ENCODE measurements at places on chromosomes 2 and 18.

DNA sequence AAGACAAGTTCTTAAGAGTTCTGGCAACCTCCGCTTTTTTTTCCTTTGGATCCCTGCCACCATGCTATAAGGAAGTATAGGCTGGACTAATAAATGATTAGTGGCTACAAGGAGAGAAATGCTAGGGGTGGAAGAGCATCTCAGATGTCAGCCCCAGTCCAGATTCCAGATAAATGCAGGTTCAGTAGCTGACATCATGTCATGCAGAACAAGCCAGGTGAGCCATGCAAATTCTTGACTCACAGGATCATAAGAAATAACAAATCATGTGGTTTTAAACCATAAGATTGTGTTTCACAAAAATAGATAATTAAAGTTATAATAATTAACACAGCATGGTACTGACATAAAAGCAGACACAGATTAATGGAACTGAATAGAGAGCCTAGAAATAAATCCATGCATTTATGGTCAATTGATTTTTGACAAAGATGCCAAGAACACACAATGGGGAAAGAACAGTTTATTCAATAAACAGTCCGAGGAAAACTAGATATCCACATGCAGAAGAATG, 152.9 kb upstream of the SESTD1 start:
- DNase-seq = no peak

GRCh38 chr2:191869178-191869577, 22.3 kb upstream of the CAVIN2 start:
- DNase-seq = no peak

GRCh38 chr18:70390371-70391090, 101.7 kb downstream of the SOCS6 start:
- no peak for DNase-seq

DNA sequence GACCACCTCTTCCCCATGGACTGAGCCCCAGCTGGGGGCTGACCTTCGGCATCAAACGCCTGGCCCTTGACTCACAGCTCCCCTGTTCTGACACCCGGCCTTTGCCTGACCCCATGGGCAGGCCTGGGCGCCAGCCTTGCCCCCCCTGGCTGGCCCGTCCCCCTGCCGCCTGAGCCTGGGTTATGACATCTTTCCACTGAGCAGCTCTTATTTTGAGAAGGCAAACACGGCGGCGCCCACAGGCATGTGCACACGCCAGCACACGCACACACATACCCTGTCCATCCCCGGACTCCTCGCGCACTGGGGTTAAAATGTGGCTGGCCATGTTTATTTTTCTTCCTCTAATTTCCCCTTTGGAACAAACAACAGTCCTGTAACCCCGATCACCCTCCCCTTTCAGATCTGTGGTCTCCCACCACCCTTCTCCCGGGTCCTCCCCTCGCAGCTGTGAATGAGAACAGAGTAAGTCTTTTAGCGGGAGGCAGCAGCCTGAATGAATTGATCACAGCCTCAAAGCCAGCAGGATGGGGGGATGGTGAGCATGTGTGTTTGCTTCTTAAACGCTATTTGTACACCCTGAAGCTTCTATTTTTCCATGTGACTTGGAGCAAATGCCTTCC, 11.8 kb upstream of the ATOH8 start:
- DNase-seq = peak; percentile 79

DNA sequence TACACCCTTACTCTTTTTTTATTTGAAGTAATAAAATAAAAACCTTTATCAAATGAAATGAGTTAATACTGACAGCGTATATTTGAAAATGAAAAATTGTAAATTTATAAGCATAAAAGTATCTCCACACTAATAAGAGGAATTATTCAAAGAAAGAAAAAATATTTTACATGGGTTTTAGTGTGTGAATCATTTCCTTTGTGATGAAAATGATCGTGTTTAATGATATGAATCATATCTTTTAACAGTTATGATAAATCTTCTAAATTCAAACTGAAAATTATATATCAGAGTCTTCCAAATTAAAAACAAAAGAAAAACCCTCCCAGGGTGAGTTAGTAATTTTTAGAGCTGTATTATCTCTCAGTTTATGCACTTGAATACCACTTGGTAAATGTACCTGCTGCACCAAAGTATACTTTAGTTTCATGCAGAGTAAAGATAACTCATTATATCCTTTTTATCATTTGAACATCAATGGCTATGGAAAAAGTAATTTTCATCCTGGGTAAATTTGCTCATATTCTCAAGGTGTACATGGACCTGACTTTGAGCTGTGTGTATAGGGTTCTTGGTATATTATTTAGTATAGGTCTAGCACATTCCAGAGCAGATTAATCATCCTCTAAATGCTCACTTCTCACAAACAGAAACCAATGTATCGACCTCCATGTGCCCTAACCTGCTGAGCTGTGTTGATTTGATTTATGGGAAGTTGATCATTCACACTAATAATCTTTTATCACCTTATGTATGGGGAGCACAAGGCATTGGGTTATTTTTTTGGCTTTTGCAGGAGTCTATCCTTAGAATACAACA, 98.7 kb upstream of the VWC2L start:
- no peak for DNase-seq

DNA sequence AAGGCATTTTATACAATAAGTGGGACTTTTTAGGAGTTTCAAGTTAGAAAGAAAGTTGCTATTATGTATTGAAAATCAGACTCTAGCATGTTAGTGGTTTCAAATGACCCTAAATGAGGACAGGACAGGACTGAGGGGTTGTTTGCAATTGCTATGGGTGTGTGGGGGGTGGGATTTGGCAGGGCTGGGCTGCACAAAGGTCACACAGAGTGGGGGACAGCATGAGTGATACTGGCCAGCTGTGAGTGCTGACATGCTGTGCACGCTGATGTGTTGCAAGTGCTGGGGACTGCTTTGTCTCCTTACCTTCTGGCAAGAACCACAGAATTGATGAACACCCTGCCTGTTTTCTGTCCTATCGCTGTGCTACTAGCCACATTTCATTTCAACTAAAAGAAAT, 29.8 kb downstream of the RNMT start:
- DNase-seq = no peak

GRCh38 chr2:54791831-54792230, 68.4 kb downstream of the EML6 start:
- no peak for DNase-seq

DNA sequence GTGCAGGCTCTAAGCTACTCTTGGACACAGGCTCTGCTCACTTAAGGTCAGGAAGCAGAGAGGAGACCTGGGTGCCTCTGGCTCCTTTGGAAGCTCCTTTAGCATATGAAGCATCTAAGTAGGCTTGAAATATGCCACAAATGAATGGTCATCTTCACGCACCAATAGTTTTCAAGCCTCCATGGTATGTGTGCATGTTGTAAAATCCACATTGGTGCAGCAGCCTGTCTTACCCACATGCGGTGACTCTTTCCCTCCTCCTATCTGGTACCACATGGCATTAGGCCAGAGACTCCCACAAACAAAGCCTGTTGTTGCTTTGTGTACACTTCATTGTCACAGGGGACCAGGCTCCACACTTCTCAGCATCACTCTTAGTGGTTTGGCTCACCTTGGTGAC, 442.2 kb upstream of the RAB12 start:
- no peak for DNase-seq

DNA sequence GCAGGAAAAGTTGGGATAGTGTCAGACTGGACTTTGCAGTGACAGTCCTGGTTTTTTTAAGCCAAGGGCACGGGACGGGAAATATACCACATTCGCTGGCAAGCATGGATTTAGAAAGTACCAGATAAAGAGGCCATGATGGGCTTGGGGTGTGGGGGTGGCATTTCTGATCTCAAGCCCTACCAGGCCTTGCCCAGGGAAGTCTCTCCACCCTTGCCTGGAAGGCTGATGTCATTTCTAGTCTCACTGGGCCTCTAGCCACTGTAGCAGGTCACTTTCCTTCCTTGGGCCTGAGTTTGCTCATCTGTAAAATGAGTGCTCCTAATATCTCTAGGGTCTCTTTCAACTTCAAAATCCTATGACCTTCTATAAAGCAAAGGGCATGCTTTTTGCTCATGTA, 1.8 kb downstream of the ZBTB7C start:
- DNase-seq = no peak

DNA sequence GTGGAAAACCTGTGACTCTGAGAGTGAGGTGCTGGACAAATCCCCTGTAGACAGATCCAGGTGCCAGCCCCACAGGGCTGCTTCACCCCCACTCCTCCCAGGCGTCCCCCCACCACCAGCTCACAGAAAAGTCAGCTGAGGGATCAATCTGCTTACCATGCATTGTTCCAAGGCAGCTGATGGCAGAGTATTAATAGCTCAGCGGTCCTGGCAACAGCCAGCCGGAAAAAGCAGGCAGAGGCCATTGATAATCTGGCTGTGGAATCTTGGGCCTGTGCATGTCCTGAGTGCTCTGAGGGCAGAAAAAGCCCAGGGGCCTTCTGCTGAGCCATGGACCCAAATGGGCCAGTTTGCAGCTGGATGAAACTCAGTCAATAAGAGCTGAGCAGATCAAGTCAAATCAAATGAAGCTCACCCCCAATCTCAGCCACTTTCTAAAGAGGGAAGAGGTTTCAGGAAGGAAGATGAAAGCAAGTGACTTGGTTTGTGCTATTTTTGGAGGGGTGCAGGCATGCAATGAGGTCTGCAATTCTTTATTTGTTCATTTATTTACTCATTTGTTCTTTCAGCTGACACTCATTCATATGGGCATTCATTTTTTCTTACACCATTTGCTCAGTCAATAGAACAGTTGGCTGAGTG, 63.4 kb downstream of the GYPC start:
- DNase-seq = no peak

GRCh38 chr2:45344502-45344901, 266.6 kb downstream of the SRBD1 start:
- no peak for DNase-seq

- DNase-seq = no peak
These were observed 35.0 kb upstream of the GLI2 start for GRCh38 chr2:120700659-120701058.

GRCh38 chr18:26471826-26472225, 76.5 kb downstream of the KCTD1 start:
- DNase-seq = no peak

DNA sequence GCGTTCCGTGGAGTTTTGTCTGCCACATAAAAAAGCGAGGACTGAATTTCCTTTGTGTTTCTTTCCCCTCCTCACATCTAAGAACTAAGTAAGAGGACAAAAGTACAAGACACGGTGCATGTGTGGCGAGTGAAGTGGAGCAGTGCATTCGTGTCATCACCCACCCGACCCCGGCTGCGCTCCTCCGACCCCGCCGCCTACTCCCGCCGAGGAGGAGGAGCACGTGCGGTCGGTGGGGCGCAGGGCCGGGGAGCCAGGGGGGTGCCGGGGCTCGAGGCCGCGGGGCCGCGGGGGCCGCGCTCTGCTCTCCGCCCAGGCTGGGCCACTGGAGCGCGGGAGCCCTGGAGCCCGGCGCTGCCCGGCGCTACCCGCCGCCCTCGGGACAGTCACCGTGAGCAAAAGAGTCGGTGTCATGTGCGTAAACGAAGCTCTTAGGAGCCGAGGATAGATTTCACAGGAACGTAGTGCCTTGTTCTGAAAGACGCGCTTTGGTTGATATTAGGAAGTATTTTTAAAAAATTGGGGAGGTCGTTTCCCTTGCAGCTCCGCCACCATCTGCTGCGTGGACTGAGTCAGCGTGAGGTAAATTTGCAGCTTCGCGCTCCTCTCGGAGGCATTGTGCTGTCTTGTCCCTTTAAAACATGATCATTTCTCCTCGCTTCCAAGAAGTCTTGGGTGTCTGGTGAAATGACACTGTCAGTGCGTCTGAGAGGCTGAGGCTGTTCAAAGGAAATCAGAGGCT, 11.0 kb downstream of the TBR1 start:
- DNase-seq = no peak

- DNase-seq = no peak
These were observed 2.9 kb downstream of the ZNF513 start for GRCh38 chr2:27377618-27378095.

- DNase-seq = no peak
These were observed 153.7 kb upstream of the APCDD1 start for GRCh38 chr18:10300739-10301138.

DNA sequence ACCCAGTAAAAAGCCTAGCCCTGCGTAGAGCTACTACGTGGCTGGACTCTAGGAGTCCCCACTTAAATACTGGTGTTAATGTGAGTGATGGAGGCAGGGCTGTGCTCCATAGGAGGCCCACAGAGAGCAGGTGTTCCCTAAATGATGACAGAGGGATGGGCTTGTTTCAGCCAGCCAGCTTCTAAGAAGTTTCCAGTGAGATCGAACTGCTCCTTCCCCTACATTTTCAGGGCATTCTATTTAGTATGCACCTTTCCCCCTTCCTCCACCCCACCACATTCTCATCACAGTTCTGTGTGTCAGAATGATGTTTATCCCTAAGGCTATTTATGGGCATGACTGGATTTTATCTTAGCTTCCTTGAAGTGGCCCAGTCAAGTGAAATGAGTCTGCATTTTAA, 213.0 kb downstream of the TRIB2 start:
- no peak for DNase-seq

- no peak for DNase-seq
These were observed 16.5 kb upstream of the VIT start for GRCh38 chr2:36680012-36680411.

DNA sequence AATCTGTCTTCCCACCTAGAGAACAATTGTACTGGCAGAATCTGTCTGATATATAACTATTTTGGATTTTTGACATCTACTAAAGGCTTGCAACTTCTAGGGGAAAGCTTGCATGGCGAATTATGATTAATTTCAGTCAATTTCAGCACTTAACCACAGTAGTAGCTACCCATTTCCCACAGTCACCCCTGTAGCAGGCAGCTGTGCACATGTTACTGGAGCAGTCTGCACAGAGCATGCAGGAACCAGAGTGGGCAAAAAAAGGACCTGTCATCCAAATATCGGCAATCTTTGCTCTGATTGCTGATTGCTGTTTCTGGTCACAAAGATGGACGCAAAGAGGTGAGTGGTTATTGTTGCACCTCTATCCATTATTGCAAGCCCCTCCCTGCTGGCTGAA, 473.3 kb downstream of the SPAG16 start:
- DNase-seq = no peak

GRCh38 chr2:138744713-138745112, 35.5 kb downstream of the NXPH2 start:
- no peak for DNase-seq

- no peak for DNase-seq
These were observed 2.4 kb downstream of the PAX8 start for GRCh38 chr2:113276216-113276760.

DNA sequence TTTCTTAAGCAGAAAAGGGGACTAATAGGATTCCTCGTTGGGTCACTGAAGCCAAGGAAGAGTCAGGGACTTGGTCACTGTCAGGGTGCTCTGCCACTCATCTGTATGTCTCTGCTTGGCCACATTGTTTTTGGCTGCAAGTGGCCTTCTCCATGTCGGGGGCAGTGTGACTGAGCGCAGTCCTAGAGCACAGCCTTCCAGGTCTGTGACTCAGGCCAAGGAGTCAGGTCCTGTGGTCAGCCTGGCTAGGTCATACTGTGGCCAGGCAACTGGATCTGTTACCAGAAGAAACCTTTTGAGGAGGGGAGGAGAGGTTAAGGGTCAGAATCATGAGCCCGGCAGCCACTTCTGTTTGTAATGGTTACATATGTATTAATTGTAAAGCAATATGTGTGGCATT, 61.3 kb downstream of the GALNT1 start:
- no peak for DNase-seq

GRCh38 chr2:162029287-162029901, 44.6 kb downstream of the DPP4 start:
- DNase-seq = no peak
